NCI-H1092 treated with DMSO at 0.1 percent for 48 hours (cell line): ENCODE measurements at places on chromosomes 11 and 22.

- DNase-seq, result no peak
Measured at GRCh38 chr11:57568330-57568766, 876 bp upstream of the UBE2L6 start.

DNA sequence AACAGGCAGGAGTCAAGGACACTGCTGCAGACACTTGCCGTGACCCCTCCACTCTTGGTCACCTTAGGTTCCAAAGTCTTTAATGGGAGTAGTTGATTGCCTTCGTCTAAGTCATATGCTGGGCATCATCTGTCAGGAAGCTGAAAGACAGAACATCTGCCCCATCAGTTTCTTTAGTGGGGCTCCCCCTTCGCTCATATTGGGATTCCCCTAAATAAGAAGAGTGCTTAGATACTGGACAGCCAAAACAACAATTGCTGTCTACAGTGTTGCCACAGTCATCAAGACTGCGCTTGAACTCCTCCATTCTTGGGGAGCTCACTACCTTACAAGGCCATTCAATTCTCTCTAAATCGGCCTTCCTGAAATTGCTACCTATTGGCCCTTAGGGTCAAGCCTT is 58.5 kb downstream of the UBASH3B start:
- DNase-seq, result no peak

- no peak for DNase-seq
Measured at GRCh38 chr11:75507571-75507970, 18.2 kb downstream of the GDPD5 start.

- DNase-seq, result no peak
Measured at GRCh38 chr22:42273855-42274451, 3.5 kb upstream of the TCF20 start.

DNA sequence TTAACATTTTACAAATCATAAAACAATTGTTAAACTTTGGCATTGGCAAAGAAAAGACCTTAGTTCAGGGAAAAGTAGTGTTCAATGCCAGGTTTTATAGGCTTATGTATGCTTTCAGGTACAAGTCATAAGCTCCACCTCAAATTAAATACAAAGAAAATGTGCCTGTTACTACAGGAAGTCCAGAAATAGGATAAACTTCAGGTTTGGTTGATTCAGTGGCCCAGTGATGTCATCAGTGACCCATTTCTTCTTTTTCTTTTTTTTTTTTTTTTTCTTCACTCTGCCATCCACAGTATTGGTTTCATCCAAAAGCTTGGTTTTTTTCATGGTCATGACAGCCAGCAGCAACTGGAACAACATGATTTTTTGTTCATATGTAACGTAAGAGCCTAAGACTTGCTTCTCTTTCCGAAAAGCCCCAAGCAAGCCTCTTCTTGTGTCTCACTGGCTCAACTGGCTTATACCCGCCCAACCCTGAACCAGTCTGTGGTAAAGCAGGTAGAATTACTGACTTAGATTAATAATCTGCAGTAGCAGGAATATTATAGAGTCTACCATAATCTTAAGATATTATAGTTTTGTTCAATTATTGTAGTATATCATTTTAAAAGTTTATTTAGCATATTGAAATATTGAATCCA is 46.2 kb downstream of the TTC17 start:
- DNase-seq, result no peak

- peak; percentile 89 for DNase-seq
Measured at GRCh38 chr11:65606876-65607613, 7.0 kb downstream of the MAP3K11 start.

- no peak for DNase-seq
Measured at GRCh38 chr11:118180300-118180703, 3.9 kb upstream of the SCN2B start.

DNA sequence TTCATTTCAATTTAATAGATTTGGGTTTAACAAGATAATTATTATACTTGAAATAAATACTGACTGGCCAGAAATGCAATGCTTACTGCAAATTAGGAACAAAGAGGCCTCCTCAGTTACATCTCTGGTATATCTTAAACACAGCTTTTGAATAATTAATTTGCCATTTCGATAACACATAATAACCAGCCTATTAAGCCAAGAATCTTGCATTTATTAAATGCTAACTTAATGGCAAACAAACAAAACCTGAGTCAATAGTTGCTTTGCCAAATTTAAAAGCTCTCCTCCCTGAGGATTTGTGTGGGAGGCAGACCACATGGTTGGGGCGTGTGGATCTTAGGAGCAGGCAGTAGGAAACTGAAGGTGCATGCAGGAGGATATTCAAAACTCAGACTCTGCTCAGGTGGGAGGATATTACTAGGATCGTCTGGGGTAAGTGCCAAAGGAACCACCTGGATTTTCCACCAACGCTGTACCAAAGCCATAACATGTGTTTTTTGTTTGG is 17.9 kb upstream of the FJX1 start:
- no peak for DNase-seq

GRCh38 chr22:50486561-50487289 is at the start of gene MIOX:
Gene MIOX (plus strand): TSS chr22:50486859. CDS start chr22:50486898, 39 bp downstream.
- no peak for DNase-seq

DNA sequence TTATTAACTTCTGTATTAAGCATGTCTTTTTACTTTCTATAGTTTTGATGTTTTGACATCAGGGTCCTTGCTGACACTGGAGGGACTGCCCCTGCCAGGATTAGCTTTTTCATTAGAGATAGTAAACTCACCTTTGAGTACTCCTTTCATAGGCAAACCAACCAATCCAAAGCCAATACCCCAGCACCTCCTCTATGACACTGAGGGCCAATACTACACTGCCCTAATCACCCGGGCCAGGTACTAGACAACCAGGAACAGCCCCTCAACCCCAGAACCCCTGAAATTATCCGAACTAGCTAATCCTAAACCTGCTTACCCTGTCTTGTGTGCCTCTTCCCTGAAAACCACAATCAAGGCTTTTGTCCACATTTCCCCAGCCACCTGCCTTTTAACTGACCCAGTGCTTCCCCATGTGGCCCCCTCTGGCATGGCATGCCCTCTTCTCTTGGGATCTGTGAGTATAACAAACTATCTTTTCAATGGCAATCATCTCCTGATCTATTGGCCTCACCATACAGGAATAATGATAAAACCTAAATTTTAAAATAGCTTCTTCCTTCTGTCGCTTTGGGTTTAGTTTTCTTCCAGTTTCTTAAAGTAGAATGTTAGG is 31.2 kb downstream of the RAB6A start:
- DNase-seq, result no peak

- no peak for DNase-seq
Measured at GRCh38 chr11:107482234-107482633, 24.6 kb upstream of the CWF19L2 start.

DNA sequence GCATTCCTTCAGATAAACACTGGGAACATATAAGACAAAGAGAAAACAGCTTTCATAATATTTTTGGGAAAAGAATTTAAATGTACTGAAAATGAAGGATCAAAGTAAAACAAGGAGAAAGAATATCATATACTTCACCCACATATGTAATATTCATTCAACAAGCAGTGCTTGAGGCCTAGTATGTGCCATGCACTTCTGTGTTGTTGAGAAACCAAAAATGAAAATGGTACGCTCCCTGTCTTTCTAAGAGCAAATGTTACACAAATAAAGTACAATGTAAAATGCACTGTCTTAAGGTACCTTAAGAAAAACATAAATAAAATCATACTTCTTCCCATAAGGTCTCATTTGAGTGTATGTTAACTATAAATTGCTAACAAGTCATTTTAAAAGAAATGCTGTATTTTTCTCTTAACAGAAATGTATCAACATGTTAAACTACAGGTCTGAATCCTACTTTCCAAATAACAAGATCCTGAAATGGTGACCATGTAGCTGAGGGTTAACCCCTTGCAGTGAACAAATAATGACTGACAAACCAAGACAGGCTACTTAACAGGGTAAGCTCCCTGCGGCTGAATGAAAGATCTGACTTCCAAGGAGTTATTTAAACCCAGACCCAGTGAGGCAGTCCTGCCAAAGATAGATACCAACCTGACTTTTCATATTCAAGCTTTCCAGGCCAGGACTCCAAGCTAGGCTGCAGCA is 377.6 kb downstream of the DCDC1 start:
- DNase-seq, result no peak

GRCh38 chr11:66915046-66915832 is 42.9 kb downstream of the PC start:
- DNase-seq, result no peak

GRCh38 chr22:36331912-36332622 is 55.7 kb downstream of the MYH9 start:
- peak; percentile 61 for DNase-seq

- DNase-seq, result no peak
Measured at GRCh38 chr11:28584992-28585391, 476.8 kb downstream of the METTL15 start.

GRCh38 chr11:57131080-57131790 is 50.5 kb upstream of the LRRC55 start:
- DNase-seq, result peak; percentile 15

DNA sequence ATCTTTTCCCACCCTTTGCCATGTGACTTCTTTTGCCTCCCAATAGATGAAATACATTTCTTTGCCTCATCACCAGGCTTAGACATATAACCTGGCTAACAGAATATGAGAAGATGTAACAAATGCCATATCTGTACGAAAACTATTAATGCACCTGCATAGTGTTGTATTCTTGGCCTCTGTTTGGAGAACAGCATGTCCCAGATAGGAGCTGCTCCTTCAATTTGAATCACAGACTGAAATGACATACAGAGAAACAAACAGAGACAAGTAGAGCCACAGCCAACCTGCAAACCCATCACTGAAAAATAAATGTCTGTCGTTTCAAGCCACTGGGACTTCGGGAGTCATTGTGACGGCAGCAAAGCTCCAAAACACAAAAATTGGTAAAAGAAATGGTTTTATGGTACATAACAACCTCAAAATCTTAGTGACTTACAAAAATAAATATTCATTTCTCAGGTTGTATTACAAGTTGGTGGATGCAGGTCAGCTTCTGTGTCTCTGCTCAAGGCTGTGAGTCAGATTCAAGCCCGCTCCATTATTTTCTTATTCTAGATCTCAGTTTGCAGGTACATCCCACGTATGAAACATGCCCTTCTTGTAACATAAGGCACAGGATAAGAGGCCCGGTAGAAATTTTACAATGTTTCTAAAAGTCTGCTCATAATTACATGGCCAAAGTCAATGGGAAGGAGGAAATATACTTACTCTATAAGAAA is 171.3 kb upstream of the SOX6 start:
- DNase-seq, result no peak

DNA sequence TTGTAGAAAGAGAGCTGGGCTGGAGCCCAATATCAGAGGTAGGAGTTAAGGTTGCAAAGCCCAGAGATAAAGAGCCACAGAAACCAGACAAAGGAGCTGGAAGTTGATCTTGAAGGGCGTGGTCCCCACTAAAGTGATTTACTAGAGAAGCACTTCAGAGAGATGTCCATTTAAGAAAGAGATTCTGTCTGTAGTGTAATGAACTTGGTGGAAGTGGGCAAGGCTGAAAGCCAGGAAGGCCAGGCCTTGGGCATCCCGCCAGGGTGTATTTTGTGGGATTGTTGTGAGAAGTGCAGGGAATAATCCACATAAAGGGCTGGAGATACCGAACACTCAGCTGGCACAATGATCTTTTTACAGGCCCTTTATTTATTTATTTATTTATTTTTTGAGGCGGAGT is 1398.8 kb downstream of the TBC1D22A start:
- DNase-seq, result no peak

- peak; percentile 87 for DNase-seq
Measured at GRCh38 chr11:45026835-45027234, 76.2 kb upstream of the TP53I11 start.

DNA sequence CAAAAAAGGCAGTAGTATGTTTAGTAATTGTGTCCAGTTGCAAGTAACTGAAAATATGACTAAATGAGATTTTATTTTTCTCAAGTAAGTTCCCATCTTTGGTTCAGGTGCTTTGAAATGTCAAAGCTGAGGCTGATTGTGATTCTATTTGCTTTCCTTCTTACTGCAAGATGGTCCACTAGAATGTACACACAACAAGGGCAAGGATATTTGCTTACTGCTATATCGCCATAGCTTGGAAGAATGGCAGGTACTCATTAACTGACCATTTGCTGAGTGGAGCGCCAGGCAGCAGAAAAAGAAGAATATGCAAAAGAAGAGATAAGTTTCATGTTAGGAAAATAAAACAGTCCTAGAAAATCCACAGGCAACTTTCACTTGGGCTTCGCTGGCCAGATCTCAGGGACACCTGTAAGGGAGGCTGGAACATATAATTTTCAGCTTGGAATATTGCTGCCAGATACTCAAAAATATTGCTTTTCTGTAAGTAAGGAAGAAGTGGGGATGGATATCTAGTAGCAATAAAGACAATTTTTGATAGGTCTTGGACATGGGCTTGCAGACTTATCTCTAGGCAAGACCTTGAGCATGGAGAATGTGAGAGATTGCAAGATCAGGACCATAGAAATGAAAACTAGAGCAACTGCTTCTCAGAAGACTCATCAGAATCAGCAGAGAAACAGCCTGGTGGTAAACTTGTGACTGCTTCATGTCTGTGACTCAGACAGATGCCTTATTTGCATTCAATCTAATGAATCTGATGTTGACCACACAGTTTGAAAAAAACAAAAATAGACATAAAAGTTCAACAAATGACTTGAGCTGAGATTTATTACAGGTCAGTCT is 44.8 kb upstream of the OR9Q1 start:
- DNase-seq, result no peak

DNA sequence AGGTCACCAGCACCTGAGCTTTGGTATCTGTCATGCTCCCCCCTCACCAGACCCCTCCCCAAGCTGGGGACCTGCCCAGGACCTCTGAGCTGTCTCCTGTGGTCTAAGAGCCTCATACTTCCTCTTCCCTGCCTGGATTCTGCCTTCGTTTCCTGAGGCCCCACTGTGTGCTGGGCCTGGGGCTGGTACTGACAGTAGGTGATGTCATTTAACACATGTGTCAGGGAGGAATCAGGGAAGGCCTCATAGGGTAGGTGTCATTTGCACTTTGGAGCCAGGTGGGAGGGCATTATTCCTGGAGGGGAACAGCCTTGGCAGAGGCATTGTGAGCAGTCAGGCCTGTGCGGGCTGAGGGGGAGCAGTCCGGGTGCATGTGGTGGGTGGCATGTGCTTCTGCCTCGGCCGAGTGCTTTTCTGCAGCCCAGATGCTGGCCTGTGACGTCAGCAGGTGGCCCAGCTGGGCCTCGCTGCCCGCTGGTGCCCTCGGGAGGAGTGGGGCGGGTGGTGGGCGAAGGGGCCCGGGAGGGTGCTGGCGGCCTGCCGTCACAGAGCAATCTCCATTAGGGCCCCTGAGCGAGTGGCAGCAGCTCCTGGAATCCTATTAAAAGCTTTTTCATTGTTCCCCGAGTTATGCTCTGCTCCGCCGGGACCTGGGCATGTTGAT is 9.1 kb downstream of the FLRT1 start:
- peak; percentile 78 for DNase-seq
